T-helper 2 cell (primary cell): ENCODE measurements at places on chromosomes 1 and 21.

DNA sequence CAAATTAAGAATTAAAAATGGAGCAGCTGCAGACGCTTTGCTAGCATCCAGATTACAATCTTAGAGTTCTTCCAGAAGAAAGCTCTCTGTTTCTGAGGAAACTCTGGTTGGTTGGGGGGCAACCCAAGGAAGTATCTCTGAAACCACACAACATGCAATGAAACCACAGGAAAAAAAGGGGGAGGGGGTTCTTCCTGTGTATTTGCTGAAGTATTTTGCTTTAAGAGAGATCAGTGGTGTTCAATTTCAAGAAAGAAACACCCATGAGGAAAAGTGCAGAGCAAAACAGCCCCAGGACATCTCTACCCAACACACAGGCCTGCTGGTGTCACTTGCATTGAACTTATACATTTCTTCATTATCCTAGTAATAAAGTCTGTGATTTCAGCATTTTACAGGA is 19.7 kb upstream of the TIAM1 start:
- peak; percentile 90 for DNase-seq

DNA sequence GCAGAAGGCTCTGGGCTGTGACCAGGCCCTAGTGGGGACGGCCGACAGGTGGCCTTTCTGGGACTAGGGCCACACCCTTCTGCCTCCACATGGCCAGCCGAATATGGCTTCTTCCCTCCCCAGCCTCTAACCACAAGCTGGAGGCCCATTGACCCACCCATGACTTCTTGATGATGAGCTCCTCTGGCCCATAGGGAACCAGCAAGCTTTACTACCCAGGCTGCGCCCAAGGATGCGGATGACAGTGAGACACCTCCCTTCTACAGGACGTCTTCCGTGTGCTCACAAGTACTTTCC is 41.0 kb downstream of the LDLRAD2 start:
- no peak for DNase-seq

GRCh38 chr1:112788054-112788453 is 72.9 kb upstream of the PPM1J start:
- no peak for DNase-seq

GRCh38 chr1:205962821-205963221 is 19.6 kb upstream of the SLC26A9 start:
- DNase-seq = no peak

DNA sequence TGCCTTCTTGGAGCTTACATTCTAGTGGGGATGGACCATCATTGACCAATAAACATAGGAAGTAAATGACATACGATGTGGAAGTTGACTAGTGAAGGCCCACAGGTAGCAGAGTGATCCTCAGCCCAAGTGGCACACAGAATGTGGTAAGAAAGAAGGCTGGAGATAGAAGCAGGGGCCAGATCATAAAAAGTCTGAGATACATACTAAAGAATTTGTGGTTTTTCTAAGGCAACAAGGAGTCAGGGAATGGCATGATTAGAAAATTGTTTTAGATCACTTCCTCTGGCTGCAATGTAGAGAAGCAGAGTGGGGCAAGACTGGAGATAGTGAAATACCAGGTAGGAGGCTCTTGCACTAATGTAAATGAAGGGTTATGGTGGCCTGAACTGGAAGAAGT is 154.0 kb downstream of the VPS13D start:
- no peak for DNase-seq

DNA sequence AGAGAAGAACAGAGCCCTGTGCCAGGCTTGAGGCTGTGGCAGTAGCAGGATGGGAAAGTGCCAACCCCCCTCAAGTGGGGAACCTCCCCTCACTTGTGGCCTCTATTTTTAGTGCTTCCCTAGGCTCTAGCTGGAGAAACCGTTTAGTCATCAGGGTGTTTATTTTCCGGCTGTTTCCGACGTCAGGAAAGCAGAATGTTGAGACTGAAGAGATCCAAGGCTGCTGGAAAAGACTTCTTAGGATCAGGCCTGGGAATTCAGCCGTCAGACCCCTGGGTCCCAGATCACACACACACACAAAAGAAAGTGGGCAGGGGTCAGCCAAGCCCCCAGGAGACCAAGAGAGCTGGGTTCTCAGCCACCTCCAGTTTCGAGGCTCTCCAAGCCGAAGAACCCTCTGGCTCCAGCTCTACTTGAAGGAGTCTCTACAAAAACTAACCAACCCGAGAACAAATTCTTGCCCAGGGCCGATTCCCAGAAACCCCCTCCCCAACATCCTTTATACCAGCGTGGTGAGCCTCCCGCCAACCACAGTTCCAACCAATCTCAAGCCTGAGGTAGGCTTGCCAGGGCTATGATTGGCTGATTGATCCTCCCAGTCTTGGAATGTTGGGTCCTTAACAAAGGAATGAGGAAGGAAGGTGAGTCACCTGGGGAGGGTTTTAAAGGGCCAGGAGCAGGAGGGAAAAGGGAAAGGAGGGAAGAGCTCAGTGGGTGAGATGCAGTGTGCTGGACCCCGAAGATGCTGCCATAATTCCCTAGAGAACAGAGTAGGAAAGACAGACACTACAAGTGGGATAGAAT is 2.5 kb upstream of the MEF2D start:
- no peak for DNase-seq

DNA sequence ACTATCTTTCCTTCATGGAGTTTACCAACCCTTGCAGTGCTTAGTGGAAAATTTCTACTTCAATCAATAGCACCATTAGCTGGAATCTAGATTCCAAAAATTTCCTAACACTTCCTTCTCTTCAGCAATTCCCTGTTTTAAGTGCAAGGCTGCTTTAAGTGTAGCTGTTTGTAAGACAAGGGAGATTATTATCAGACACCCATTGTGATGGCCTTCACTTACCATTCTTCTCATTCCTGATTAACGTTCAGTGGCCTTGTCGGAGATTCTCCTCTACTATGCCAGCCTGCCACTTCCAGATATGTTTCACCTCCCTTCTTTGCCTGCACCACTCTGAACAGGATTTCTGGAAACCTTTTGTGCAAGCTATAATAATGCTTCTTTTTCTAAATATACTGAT is 464.9 kb upstream of the ADGRL2 start:
- no peak for DNase-seq

DNA sequence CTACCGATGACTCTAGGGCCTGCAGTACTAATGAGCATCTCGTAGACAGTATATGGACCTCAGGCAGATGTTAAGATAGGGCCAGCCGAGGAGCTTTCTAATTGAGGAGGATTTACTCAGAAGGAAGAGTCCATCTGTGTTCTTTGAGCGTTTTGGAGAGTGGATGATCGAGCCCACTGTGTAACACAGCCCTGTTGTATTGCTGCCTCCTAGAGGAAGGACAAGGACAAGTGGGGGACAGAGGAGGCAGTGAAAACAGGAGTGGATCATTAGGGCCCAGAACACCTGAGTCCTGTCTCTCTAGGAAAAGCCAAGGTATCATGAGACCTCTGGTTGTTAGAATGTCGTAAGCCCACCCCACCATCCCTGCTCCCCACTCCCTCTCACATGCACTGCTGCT is 62.9 kb downstream of the TBX19 start:
- DNase-seq = no peak

GRCh38 chr1:64850846-64851245 is 106.0 kb downstream of the RAVER2 start:
- DNase-seq = no peak

DNA sequence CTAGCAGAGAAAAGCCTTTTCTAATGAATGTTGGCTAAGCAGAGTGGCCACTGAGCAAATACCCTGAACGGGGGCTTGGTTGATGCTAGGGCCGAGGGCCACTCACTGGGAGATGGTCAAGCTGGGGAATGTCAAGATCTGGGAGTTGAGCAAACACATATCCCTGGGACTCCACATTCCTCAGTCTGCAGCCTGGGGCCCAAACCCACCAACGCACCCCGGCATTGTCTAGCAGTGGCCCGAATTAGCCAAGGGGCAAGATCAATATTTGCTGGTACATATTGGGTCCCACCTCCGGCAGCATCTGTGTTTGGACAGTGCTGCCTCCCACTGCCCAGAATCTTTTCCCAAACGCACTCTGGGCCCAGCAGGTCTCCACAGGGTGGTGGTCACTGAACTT is 144.1 kb downstream of the TRABD2B start:
- DNase-seq = no peak

DNA sequence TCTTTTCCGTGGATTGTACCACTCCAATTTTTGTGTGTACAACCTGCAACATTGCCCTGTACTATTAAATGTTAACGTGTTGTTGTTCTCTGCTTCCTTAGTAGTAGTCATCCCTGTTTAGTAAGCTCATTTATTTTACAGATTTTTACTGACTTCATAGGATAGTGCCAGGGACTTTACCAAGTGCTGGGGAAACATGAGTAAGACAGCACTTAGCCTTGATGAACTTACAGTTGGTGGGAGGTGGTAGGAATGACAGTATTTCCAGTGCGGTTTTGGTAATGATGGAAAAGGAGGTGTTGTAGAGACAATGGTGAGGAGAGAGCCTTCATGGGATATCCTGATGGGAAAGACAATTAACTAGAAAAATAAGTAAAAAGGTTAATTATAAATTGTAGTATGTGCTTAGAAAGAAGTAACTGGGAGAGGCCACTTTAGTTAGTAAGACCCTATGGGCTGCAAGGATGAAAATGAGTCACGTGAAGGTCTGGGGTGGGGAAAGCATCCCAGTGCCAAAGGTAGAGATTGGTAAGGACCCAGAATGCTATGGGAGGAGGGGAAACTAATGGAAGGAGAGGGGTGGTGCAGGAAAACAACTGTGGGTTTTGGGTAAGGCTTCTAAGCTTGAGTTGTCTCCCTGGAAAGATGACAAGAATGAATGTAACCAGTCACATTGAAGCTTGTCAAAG is 1.7 kb downstream of the RLF start:
- DNase-seq = no peak

DNA sequence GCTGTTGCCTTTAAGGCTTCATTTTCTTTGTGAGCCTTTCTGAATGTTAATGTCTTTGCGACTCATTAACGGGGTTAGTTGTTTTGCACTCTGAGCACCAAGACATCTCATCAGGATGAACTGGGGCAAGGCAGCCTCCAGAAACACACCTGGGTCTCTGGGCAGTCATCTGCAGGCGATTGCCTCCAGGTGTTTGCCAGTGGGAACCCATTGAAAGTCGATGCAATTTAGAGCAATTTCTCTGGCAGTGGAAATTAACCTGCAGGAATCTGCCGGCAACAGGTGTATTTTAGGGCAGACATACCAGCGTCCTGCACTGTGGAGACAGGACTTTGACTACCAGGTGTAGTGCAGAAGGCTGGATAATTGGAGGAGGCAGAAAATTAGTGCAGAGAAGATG is 661.0 kb upstream of the PTBP2 start:
- DNase-seq = no peak

- no peak for DNase-seq
Observed at GRCh38 chr1:172145231-172145651, 275.2 kb upstream of the C1orf105 start.

DNA sequence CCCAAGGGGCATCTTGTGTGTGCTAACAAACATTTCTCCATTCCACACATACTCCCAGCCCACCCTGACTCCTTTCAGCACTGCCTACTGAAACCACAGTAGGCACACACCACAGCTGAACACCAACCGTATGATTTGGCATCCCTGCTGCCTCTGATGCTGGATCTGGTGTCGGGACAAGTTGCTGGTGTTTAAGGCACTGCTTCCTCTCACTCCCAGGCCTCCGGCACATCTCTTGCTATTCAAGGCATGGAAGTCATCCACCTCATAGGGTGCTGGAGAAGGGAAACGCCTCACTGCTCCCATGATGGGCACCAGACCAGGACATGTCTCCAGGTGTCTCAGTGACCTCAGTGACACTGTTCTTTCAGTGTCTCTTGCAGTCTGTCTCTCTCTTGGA is 2.4 kb upstream of the ITLN2 start:
- DNase-seq = no peak

DNA sequence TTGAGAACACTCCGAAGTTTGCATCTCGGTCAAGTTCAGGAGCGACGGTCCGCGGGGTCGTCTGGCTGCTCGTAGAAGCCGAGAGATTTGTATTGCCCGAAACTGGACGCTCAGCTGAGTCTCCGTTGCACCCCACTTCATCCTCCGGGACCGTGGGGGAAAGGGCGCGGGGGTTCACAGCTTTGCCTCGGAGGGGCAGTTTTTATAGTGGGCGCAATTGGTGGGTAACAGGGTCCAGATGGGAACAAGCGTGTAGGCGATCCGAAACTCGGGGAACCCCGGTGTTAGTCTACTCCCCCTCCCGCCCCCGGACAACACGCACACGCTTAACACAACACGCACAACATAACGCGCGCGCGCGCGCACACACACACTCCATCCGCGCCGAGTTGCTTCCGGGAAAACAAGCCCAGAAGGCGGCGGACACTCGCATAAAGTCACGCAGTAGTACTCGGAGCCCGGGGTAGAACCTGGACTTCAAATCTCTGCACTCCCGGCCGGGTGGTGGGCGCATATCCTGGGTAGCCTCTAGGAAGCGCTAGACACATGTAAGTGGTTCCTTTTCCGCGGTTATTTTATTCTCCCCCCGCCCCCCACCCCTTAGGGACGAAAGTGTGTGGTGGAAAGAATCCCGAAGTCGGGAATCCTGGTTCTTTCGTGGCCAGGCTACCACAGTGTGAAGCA is 1.1 kb upstream of the JUN start:
- DNase-seq = peak; percentile 66

DNA sequence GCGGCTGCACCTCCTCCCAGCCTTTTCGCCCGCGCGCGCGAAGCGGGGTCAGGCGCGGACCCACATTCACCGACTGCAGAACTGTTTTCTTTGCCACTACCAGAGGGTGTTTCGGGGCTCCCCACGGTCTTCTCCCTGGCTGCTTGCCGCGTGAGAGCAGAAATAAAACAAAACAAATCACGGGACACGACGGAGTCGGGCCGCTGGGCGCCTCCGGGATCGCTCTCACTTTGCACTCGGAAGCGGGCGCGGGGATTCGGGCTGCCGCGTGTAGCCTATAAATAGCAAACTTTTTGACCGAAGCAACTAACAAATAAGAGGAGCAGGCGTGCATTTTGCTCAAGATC is 412.3 kb upstream of the ESRRG start:
- no peak for DNase-seq

DNA sequence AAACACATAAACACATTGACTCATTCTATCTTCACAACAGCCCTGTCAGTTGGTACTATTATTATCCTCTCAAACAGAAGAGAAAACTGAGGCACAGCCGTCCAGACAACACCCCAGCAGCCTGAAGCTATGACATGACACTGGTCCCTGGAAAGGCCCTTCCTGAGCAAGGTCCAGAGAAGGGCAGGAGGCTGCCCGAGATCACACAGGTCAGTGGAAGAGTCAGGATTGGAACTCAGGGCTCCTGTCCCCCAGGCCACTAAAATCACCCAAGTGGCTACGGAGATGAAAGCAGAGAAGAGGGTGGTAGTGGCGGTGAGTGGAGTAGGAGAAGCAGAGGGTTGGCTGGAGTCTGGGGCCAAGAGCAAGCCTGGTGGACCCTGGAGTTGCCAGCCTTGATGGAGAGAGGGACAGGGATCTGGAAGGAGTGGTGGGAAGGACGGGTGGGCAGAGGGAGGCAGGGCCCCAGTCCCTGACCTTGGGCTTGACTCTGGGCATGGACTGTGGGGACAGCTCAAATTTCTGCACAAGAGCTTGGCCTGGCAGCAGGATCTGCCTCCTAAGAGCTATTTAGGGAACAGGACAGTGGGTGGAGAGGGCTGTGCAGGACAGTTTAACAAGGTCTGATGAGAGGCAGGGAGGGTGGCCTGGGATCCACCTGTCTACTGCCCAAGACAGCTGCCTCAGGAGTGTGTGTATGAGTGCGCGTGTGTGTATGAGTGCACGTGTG is 15.8 kb downstream of the MYOM3 start:
- no peak for DNase-seq
